ENCODE measurements at places on chromosomes 3 and 15. TPM values are rescaled to one million over a fixed set of nuclear protein-coding genes. Genes with fewer than 3 reads are reported as not detected.

Gene BUB1B
- 49.3 TPM for total RNA-seq

Gene SLC22A13
- not detected for total RNA-seq

Gene B3GALNT1
- 11.9 TPM for total RNA-seq

Gene NDN
- 98.8 TPM for total RNA-seq

Gene WDR93
- 1.5 TPM for total RNA-seq

Gene SAXO2
- total RNA-seq = not detected

Gene SYNM
- total RNA-seq = 8.3 TPM

Gene MYZAP
- total RNA-seq = not detected

Gene SEMA7A
- 0.96 TPM for total RNA-seq

Gene PLSCR2
- not detected for total RNA-seq

Gene KCNMB2
- not detected for total RNA-seq

Gene CPB1
- not detected for total RNA-seq

Gene OR5H2
- not detected for total RNA-seq

Gene WDR49
- total RNA-seq = not detected

Gene ADGRG7
- not detected for total RNA-seq

Gene CFAP100
- total RNA-seq = not detected

Gene RETNLB
- total RNA-seq = not detected

Gene CPN2
- total RNA-seq = not detected

Gene ITIH4
- not detected for total RNA-seq

Gene AHSG
- not detected for total RNA-seq

Gene COL6A5
- total RNA-seq = not detected

Gene CHRD
- 0.84 TPM for total RNA-seq

Gene SCAP
- total RNA-seq = 47.7 TPM

Gene SKOR1
- not detected for total RNA-seq

Gene KLF15
- not detected for total RNA-seq

Gene MAGEL2
- total RNA-seq = not detected

Gene TUSC2
- 13.7 TPM for total RNA-seq

Gene HAPLN3
- 20.0 TPM for total RNA-seq

Gene CCK
- not detected for total RNA-seq

Gene FGF12
- total RNA-seq = 1.5 TPM

Gene SLCO3A1
- 23.4 TPM for total RNA-seq

Gene PRTG
- total RNA-seq = 29.2 TPM

Gene SLC51B
- not detected for total RNA-seq

Gene ALDH1L1
- 5.9 TPM for total RNA-seq

Gene NTRK3
- total RNA-seq = not detected

Gene PLAAT1
- 6.0 TPM for total RNA-seq

Gene HDDC3
- total RNA-seq = 38.5 TPM

Gene ZNF385D
- total RNA-seq = 2.1 TPM

Gene AGTR1
- total RNA-seq = 0.03 TPM

Gene C3orf49
- not detected for total RNA-seq

Gene GRK7
- total RNA-seq = not detected

Gene CAND2
- total RNA-seq = not detected

Gene ALG1L2
- not detected for total RNA-seq

Gene GRM7
- total RNA-seq = not detected

Gene SPINT1
- 29.7 TPM for total RNA-seq

Gene HIGD2B
- total RNA-seq = not detected

Gene CLDN16
- total RNA-seq = 15.8 TPM

Gene FLNB
- 197 TPM for total RNA-seq

Gene HACL1
- 10.9 TPM for total RNA-seq

Gene CFAP91
- 0.17 TPM for total RNA-seq

Gene SCN5A
- total RNA-seq = not detected
